Activated CD4-positive, alpha-beta T cell treated with anti-CD3 and anti-CD28 coated beads, Interleukin-2, amount 50 U/mL, for 4 hours (primary cell): ENCODE measurements at places on chromosomes 3 and 15.

DNA sequence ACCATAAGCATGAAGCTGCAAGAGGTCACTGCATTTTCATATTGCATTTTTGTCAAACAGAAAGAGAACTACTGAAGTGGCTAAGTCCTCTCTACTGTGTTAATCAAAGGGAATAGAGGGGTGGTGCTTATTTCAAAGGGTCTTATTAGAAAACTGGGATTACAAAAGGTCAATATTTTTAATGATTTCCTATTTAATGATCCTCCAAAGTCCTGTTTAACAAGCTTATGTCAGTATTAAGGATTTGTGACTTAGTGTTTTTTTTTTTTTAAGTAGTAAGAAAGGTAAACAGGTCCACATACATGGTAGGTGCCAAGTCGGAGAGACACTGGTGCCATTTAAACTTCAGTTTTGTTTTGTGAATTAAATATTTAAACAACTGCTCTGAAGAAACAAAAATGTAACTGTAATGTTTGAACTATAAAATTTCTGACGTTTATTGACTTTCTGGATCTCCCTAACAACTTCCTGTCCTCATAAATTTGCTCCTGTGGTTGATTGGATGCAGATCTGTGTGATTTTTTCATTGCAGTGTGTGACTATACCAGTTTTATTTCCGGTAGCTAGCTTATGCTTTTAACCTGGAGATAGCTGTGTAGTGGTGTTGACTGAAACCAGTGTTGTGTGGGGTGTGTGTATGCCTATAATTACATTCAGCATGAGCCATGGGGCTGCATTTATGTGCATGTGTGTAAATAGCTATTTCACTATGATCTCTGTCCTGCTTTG, 8.6 kb upstream of the CACNA1D start:
- DNase-seq: no peak

DNA sequence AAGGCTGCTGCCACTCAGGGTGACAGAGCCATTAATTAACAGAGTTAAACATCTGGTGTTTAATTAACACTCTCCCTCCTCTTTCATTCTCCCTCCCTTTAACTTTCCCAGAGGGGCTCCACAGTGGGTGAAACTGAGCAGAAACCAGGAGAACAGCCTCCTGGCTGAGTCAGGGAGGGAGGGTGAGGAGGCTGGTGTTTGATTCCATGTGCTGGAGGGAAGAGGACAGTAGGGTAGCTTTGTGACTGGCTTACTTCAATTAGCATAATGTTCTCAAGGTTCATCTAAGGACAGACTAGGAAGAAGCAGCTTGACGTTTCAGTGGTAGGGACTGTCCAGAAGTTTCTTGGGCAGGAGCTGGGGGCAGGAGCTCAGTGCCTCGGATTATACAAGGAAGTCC, 62.8 kb downstream of the SEMA5B start:
- no peak for DNase-seq

- no peak for DNase-seq
Measured at GRCh38 chr15:90412356-90413194, 24.5 kb downstream of the IQGAP1 start.

GRCh38 chr3:89332793-89333192, 225.4 kb downstream of the EPHA3 start:
- DNase-seq: no peak

- DNase-seq: no peak
Measured at GRCh38 chr3:148585671-148586379, 111.9 kb upstream of the AGTR1 start.

GRCh38 chr3:31530960-31531335, 1.8 kb upstream of the STT3B start:
- no peak for DNase-seq

GRCh38 chr3:102177075-102177755, 257.6 kb upstream of the ZPLD1 start:
- no peak for DNase-seq

GRCh38 chr3:151058740-151059139, 26.7 kb upstream of the MED12L start:
- DNase-seq: no peak

- no peak for DNase-seq
Measured at GRCh38 chr15:29220852-29221251, 48.8 kb downstream of the NSMCE3 start.

GRCh38 chr15:60299452-60300047, 98.2 kb downstream of the ANXA2 start:
- DNase-seq: no peak

DNA sequence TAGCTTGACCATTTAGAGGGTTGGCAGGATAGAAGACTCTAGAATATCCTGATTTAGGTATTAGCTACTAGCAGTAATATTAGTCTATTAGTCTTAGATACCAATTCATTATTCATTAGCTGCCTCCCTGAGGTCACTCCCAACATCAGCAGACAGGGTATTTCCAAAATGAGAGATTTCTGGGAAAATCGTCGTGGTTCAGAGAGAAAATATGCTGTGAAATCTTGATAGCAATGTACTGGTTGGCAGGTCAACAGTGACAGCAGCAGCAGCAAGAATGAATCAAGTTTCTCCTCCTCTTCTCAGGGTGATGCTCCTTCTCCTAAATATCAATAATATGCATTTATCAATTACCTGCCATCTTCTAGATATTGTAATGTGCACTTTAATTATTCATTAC, 41.3 kb upstream of the ROBO1 start:
- DNase-seq: no peak

- no peak for DNase-seq
Measured at GRCh38 chr3:171967137-171967783, 72.1 kb upstream of the FNDC3B start.

DNA sequence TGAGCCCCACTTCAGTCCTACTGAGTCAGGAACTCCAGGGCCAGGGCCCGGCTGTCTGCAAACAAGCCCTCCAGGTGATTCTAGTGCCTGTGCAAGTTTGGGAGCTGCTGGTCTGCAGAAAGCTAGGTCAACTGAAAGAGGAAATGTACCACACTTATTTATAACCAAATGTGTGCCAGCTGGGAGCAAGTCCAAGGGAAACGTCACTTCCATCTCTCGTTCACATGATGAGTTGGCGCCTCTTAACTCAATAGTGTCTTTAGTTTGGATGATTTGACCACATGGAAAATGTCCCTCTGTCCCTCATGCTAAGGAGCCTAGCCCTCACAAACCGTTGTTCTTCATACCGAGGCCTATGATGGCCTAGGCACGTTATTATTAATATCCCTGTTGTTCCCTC, 43.2 kb downstream of the GOLGA8S start:
- DNase-seq: no peak

- no peak for DNase-seq
Measured at GRCh38 chr15:41258750-41259471, 27.8 kb downstream of the CHP1 start.

- DNase-seq: peak; percentile 90
Measured at GRCh38 chr15:73991726-73992593, at the start of gene STOML1. Gene STOML1 (minus strand): TSS chr15:73992295. CDS start chr15:73992223, 72 bp downstream.

DNA sequence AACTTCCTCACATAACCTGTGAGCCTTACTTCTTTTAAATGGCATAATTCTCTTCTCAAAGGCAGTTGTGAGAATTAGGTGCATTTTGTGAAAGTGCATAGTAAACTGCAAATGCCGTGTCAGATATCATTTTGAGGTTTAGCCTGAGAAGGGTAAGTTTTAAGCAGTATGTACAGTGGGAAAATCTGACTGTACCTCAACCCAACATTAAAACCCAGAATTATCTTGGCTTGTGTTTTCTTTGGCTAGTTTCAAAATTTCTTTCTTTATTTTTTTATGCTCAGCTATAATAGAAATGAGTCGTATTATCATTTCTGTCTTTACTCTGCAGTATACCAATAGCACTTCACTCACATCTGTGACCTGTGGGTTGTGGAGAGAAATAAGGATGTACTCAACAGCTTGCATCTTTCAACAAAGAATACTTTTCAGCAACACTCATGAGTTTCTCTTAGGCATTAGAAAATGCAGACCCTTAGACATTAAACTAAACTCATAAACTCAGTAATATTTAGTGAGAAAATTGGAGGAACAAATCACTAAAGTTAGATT, 65.7 kb downstream of the RASA2 start:
- no peak for DNase-seq

GRCh38 chr15:40471808-40472150, 995 bp downstream of the CHST14 start:
- DNase-seq: no peak

DNA sequence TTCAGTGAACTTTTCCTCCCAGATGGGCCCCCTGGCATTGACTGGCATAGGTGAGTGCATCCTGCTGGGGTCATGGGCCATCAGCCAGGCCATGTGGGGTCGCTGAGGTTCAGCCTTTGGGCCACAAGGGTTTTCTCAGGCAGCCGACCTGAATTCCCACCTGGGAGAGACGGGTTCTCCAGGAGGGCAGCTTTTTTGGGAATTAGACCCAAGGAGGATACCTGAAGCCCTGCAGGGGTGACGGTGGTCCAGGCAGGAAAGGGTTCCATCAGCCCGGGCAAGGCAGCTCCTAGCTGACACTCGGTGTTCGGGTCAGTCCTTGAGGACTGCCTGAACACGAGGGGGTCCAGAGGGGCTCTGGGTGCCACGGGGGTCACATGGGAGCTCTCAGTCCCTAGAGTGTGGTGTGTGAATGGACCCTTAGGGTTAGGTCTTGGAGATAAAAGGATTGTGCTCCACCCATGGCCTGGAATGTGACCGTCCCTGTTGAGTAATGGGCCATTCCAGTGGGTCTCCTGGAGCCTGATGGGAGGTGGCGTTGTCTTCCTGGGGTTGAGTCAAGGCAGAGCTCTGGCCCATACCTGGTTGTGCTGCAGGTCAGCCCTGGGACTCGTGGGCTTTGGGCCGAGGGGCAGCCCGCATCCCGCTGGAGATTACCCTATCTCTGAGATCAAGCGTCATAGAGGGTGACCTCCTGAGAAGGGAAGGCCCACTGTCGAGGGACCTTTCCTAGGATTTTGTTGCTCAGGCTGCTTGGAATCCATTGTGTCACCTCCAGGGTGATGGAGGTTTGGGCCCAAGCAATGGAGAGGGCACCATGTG, 192.8 kb downstream of the UBE3A start:
- DNase-seq: no peak

DNA sequence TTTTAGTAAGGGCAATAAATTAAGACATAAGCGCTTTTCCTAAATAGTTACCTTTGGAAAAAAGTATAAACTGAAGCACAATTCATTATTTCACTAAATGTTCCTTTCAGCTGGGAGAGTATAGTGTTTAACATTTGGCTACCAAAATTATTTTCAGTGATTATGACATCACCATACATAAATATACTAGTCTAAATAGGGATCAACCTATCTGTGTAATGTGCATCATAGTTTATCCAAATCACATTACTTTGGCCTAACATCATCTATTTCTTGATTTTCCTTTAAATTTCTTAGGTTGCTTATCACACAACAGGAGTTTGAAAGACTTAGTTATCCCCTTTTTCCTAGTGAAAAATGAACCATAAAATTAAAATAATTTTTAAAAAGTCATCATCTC, 738.9 kb downstream of the ROBO1 start:
- DNase-seq: no peak

- peak; percentile 11 for DNase-seq
Measured at GRCh38 chr3:120742849-120743365, 363 bp downstream of the GTF2E1 start.

DNA sequence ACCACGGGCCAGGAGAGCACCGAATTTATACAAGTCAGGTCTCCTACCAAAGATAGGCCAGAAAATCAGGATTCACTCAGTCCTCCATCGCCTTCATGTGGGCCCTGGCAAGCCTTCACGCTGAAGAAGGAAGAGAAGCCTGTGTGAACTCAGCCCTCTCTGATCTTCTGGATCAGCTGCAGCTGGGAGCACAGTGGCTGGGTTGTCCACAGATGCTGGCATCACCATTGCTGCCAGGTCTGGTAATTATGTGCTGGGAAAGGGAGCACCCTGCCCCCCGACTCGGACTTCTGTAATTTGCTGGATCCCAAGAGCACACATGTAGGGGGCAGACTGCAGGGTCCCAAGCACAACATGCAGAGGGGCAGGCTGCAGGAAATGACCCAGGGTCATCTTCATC, 12.4 kb upstream of the PDE8A start:
- no peak for DNase-seq

DNA sequence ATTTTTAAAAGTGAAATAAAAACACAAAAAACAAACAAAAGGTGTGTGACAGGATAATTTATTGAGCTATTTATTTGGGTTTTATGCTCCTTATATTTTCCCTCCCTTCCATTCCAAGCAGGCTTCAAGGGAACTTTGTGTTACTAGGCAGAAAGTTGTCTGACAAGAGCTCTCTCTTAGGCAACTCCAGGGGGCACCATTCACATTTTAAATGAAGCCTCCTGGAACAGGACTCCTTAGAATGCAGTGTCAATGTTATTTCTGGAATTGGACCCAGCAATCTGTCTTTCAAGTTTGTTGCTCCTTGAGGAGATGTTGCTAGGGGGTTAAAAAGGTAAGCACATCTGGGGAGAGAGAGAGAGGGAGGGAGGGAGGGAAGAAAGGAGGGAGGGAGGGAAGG, 5.4 kb upstream of the RFX7 start:
- no peak for DNase-seq

- no peak for DNase-seq
Measured at GRCh38 chr3:13689373-13690260, 140.7 kb downstream of the FBLN2 start.

GRCh38 chr3:26343647-26344046, 278.9 kb upstream of the LRRC3B start:
- no peak for DNase-seq

DNA sequence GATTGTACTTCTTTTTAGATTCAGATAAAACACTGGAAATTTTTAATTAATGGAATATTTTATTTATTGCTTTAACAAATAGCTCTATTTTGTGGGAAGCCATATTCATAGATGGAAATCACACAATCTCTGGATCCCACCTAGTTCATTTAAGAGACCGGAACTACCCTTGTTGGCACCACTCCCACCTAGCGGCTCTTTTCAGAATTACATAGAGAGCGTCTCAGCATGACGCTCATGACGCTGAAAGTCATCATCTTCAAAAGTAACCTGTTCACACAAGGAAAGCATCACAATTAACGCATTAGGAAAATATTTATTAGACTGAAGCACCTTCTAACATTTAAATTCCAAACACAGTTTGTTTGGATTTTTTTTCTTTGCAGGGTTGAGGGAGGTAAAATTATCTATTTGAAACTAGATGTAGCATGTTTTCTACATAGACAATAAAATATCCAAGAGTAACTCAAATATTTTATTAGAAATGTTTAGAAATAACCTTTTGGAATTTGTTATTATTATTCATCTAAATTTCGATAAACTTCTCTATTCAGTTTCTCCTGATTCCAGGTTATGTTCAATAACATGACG, 214.9 kb upstream of the ARRDC4 start:
- no peak for DNase-seq

- DNase-seq: no peak
Measured at GRCh38 chr15:56327721-56328502, 37.3 kb upstream of the TEX9 start.

- DNase-seq: no peak
Measured at GRCh38 chr3:173988909-173989308, 591.4 kb downstream of the NLGN1 start.

GRCh38 chr15:54772663-54773062, 424.1 kb downstream of the RSL24D1 start:
- DNase-seq: no peak

DNA sequence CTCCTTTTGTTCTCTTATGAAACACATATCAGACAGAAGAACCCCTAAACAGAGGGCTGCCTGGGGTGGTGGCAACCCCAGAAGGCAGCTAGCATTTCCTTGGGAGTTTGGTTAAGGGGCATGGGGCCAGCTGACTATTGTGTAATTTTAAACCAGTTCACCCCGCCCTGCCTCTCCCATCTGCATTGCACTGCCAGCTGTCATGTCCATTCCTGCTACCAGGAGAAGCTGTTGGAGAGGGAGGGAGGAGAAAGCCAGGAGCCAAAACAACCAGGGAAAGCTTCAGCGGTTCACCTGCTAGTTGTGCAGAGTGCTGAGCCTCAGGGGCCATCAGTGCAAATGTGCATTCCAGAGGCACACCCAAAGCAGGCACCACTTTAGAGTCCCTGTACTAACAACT, 47.6 kb upstream of the ATP1B3 start:
- no peak for DNase-seq
